ENCODE measurements at places on chromosomes 3 and 15.

DNA sequence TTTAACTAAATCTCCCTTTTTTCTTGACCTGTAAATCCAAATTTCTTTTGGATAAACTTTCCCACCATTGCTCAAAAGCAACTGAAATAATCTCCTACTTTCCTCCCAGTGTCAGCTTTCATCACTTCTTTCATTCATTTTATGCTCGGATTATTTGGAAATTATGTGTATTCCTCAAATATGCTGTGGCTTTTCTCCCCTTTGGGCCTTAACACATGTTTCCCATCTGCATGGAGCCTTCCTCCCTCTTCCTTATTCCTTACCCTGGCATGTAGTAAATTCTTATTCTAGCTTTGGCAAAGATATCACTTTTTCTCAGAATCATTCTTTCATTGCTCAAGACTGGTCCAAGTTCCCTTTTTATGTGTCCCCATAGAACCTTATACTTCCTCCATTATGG lies 41.8 kb upstream of the TUSC7 start:
- DNase-seq, result no peak

DNA sequence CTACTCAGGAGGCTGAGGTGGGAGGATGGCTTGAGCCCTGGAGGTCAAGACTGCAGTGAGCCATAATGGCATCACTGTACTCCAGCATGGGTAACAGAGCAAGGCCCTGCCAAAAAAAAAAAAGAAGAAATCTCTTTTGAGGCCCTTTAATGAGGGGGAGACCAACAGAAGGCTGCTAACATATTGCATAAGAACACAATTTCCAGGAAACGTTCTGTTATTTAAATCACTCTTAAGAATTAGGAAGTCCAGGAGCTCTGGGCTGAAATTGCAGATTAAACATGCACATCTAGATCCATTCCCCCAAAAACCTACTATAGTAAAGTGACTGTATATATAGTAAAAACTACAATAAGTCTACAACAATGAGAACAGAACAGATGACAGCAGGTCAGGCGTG lies 16.1 kb upstream of the BLM start:
- no peak for DNase-seq

- no peak for DNase-seq
These were observed 58.6 kb upstream of the PHLDB2 start for GRCh38 chr3:111800472-111800871.

DNA sequence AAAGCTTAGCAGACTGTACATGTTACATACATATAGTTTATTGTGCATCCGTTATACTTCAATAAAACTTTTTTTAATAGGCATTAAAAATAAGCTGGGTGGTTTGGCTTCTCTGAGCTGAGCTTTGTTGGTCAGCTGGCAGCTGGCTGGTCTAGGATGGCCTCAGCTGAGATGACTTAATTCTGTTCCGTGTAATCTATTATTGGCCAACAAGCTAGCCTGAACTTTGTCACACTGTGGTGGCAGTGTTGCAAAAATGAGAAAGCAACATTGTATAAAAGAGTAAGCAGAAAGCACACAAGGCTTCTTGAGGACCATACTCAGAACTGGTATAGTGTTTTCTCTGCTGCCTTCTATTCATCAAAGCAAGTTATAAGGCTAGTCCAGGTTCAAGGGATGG lies 45.2 kb downstream of the CGGBP1 start:
- DNase-seq, result no peak

DNA sequence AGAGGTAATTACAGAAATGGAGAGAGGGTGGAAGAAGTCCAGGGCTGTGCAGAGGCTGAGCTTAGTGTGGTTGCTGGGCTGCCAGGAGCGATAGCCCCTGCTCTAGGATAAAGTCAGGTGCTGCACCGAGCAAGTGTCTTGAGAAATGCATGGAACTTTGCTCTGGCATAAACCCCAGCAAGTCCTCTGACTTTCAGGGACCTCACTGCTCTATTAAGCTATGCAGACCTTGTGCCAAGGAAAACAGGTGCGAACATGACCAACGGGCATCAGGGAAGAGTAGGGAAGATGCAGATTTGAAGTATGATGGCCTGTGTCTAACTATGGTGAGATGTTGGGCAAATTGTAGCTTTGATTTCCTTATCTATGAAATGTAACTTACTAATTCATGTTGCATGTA lies 416.8 kb downstream of the NR2F2 start:
- DNase-seq, result no peak

DNA sequence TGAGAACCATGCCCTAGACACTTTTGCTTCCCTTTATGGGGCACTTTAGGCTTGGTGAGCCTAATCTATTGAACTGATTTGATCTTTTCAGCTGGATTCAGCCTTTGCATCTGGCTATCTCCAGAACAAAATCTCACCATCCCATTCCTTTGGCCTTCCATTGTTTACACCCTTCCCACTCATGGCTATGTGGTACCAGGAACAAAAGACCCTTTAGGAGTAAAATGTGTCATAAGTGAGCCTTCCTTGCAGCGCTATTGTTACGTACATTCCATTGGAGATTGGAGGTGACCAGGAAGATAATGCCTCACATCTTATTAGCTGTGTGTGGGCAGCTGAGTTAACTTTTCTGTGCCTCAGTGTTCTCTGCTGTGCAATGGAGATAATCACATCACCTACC lies 188.4 kb downstream of the SATB1 start:
- no peak for DNase-seq

GRCh38 chr3:47520756-47521155 lies 7.2 kb upstream of the ELP6 start:
- no peak for DNase-seq

- DNase-seq, result no peak
These were observed 3.8 kb downstream of the CHST14 start for GRCh38 chr15:40474581-40474980.

DNA sequence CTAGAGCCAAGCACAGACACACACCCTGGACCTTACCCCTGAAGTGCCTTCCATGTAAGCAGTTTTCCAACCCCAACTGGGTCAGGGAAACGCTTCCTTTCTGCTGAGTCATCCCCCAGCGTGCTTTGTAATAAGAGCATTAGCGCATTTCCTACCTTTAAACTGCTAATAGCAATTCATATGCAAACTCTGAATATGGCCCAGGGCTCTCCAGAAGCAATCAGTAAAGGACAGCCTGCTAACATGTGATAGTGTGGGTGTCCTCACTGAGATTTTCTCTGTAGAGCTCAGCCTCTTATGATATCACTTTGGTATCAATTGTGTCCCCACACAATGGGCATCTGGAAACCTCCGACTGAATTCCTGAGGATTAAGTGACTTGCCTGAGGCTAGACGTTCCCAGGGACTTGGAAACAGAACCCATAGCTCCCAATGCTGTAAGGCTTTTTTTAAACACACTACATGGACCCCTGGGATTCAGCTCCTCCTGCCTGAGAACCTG lies 5.6 kb downstream of the GABRB3 start:
- no peak for DNase-seq

GRCh38 chr3:37953707-37954394 lies 36.7 kb upstream of the VILL start:
- DNase-seq, result no peak

DNA sequence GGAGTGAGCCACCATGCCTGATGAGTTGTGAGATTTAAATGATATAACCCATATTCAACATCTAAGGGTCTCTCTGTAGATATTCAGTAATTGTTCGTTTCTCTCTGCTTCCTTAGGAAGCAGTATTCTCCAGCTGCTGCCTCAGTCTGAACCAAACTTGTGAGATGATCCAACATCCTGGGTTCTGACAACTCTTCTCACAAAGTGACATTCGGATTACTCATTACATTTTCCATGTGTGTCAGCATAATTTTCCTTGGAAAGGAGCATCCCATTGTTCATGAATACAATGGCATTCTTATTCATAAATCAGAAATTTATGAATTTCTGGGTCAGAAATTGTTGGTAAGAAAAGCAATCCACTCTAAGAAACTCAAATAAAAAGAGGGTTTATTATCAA lies 15.0 kb upstream of the SEC22A start:
- DNase-seq, result no peak

- DNase-seq, result no peak
These were observed 59.0 kb downstream of the CLEC3B start for GRCh38 chr3:45084820-45085816.

DNA sequence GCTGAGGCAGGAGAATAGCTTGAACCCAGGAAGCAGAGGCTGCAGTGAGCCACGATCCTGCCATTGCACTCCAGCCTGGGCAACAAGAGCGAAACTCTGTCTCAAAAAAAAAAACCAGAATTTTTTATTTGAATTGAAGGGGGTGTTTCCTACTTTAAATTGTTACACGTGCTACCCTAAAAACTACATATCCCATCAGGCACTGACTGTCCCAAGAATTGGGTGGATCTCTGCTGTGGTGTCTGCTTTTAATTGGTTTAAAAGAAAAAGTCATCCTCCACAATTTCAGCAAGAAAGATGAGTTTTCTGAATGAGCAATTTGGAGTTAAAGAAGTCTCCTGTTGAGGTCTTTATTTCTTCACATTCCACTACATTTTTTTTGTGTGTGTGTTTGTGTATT lies 2.1 kb downstream of the PDIA3 start:
- peak; percentile 6 for DNase-seq

DNA sequence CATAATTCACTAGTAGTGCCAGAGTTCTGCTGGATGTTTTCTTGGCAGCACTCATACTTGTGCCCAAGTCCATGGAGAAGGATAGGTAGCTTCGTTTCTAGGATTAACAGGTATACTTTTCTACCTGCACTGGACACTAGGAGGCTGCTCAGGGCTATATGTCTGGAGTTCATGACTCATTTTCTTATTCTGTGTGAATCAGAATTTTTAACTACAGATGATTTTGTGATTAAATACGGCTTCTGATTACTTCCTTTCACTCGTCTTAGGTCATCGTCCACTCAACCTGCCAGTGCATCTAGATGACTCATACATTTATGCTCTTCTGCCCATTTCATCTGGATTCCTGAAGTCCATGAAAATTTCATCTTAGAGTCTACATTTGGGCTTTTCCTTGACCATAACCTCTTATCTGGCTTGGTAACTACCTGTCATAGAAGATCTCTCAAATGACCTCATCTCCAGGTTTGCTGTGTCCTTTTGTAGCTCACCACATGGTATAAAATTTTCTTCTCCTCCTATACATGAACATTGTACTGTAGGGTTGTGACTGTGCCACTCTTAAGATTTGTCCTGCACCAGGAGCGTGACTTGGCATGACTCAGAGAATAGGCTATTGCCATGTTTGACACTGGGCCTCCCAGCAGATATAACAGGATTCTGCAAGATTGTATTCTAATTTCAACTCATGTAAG lies 66.7 kb upstream of the GCSAM start:
- DNase-seq, result no peak

GRCh38 chr15:41746802-41747201 lies 27.5 kb upstream of the MAPKBP1 start:
- no peak for DNase-seq

DNA sequence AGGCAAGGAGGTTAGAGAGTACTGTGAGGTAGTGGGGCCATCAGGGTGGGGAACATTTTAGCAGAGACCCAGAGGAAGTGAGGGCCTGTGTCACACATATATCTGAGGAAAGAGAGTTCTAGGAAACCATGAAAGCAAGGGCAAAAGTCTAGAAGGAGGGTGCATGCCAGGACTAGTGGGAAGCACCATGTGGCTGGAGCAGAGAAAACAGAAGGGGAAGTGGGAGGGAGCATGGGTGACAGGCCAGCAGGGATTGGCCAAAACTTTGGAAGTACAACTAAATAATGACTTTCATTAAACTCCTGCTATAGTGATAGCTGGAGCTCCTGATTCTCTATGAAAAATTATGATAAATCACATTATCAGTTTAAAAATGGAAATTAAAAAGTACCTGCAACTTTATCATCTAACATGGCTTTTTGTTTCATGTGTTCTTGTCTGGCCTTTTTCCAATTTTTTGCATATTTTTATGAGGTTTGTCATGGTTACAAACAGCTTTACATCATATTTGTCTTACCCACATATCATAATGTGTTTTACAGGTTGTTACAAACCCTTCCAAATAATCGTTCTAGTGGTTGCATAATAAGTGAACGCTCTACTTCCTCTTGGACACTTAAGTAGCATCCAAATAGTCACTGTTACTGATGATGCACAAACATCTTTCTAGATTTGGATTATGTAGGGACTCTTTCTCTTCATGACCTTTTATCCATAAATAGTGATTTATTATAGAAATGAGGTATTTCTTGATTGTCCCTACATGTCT lies 168.3 kb downstream of the NEK10 start:
- no peak for DNase-seq

GRCh38 chr15:91924183-91924582 lies 70.7 kb downstream of the SLCO3A1 start:
- DNase-seq, result no peak

GRCh38 chr3:142875583-142876207 lies 13.2 kb downstream of the PCOLCE2 start:
- DNase-seq, result no peak

- DNase-seq, result no peak
These were observed 401 bp downstream of the RAMAC start for GRCh38 chr15:82986442-82986780.

- DNase-seq, result no peak
These were observed 940 bp downstream of the BOC start for GRCh38 chr3:113212150-113212843.

- DNase-seq, result no peak
These were observed 99.4 kb upstream of the TSC22D2 start for GRCh38 chr3:150308481-150309256.

DNA sequence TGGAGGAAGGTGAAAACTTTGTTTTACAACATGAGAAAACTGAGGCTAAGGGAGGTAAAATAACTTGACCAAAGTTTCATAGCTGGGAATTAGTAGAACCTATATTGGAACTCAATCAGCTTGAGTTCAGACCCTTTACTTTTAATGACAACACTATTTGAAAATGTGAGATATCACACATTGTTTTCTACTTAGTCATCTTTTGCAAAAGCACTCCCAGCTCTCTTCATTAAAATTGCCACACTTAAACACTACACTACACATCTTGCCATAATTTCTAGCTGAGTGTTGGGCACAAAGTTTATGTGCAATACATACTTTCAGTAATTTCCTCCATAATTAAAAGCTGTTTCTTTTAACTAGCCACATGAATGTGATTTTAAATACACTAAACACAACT lies 230.4 kb upstream of the DCBLD2 start:
- DNase-seq, result no peak

- no peak for DNase-seq
These were observed 67.2 kb upstream of the TP63 start for GRCh38 chr3:189563853-189564563.

GRCh38 chr3:49804141-49805041 lies 1.3 kb downstream of the INKA1 start:
- no peak for DNase-seq

DNA sequence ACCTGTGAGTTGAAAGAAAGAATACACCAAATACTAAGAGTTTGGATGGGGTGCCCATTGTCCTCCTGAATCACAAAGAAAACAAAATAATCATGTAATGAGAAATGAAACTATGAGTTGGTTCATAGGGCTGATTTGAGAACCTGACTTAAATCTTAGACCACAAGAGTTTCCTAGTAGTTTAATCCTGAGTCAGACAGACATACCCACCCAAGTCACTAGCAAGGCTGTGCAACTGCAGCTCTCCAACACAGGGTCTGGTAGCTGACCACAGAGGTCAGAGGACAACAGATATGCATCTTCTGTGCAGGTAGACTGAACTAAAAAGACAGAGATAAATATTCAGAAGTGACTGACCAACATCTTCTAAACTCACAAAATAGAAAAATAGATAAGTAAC lies 296.3 kb upstream of the TMCO5A start:
- no peak for DNase-seq
